MCF 10A (cell line): ENCODE measurements at places on chromosomes 2 and 18. TPM values are rescaled to one million over a fixed set of nuclear protein-coding genes. Genes with fewer than 3 reads are reported as not detected.

The SERPINB12 gene
- not detected in 2 replicates for total RNA-seq

The CRYBA2 gene
- not detected in 2 replicates for total RNA-seq

The ANO7 gene
- total RNA-seq: 0.14 and 0.15 TPM in 2 replicates

The ST8SIA3 gene
- total RNA-seq: not detected in 2 replicates

The XPO1 gene
- 131 and 148 TPM in 2 replicates for total RNA-seq

The MAL gene
- not detected in 2 replicates for total RNA-seq

The NT5C1B gene
- not detected in 2 replicates for total RNA-seq

The ESPNL gene
- total RNA-seq: not detected in 2 replicates
